ENCODE measurements at places on chromosomes 1 and 21. TPM values are rescaled to one million over a fixed set of nuclear protein-coding genes. Genes with fewer than 3 reads are reported as not detected.

- no peak overlapping the region for H3K27ac ChIP-seq
- no peak overlapping the region for H3K4me3 ChIP-seq
Observed at GRCh38 chr1:248622570-248623001, 12.3 kb downstream of the OR2T11 start.

DNA sequence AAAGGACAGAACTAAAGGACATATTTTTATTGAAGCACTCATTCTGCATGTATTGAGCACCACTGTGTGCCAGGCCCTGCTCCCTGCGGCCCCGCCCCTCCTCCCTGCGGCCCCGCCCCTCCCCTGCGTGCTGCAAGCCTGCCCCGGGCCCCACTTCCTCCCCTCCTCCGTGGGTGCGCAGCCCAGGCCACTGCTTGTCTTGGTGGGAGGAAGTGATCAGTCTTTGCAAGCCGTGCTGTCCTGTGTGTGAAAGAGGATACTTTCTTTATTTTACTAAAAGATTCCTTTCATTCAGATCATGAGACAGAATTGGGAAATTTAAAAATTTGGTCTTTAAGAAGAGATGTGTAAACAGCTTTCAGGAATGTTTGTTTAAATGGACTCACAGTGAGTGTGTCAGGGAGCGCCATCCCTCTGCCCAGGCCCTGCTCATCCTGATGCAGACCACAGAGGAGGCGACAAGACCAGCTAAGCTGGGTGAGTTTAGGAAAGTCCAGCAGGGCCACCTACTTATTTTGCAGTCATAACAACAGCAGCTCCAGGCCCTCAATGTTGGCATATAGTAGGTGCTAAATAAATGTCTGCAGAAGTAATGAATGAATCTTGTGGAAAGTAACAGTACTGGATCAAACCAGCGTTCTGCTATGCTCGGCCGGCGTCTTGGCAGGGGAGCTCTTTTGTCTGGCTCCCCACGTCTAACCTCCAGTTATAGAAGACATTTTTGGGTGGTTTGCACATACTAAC lies 88.3 kb upstream of the SELENON start:
- H3K4me3 ChIP-seq: no peak overlapping the region
- H3K4me1 ChIP-seq: peaks cover 43% of the 10 kb centered on the region
- H3K27me3 ChIP-seq: no peaks in the 10 kb centered on the region
- H3K36me3 ChIP-seq: no peaks in the 10 kb centered on the region
- DNase-seq: no peak
- H3K27ac ChIP-seq: no peak overlapping the region

PTTG1IP gene
- total RNA-seq: 204 TPM

ADORA1 gene
- 2.9 TPM for total RNA-seq

CNR2 gene
- not detected for total RNA-seq

CCNL2 gene
- total RNA-seq: 423 TPM

AIM2 gene
- 0.27 TPM for total RNA-seq

DNA sequence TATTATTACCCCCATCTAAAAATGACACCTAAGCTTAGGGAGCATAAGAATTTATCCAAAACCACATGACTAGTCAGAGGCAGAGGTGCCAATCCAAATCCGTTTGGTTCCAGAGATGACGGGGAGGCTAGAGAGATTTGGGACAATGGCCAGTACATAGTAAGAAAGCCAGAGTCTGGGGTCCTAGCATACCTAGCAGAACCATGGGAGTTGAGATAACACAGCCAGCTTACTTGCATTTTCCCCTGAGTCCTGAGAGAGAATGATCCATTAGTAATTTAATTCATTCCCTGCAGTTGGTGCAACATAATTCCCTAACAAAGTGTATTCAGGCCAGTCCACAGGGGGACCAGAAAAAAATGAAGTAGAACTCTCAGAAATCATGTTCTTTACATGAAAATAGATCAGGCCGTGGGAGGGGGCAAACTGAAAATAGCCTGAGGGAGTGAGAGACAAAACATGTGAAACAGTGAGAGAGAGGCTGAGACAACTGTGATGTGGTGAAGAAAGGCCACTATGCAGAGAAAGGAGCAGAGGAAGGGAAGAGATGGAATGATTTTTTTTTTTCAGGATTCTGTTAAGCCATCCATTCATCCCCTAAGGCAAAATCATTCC lies 243.3 kb downstream of the BRINP2 start:
- H3K4me3 ChIP-seq: no peak overlapping the region
- DNase-seq: no peak
- peaks cover 33% of the 10 kb centered on the region for H3K27me3 ChIP-seq
- H3K27ac ChIP-seq: no peak overlapping the region
- no peaks in the 10 kb centered on the region for H3K4me1 ChIP-seq

- H3K36me3 ChIP-seq: peaks cover 17% of the 10 kb centered on the region
- DNase-seq: no peak
- no peak overlapping the region for H3K4me3 ChIP-seq
- H3K4me1 ChIP-seq: peaks cover 65% of the 10 kb centered on the region
Observed at GRCh38 chr21:34126691-34127090, 53.3 kb downstream of the MRPS6 start.

DNA sequence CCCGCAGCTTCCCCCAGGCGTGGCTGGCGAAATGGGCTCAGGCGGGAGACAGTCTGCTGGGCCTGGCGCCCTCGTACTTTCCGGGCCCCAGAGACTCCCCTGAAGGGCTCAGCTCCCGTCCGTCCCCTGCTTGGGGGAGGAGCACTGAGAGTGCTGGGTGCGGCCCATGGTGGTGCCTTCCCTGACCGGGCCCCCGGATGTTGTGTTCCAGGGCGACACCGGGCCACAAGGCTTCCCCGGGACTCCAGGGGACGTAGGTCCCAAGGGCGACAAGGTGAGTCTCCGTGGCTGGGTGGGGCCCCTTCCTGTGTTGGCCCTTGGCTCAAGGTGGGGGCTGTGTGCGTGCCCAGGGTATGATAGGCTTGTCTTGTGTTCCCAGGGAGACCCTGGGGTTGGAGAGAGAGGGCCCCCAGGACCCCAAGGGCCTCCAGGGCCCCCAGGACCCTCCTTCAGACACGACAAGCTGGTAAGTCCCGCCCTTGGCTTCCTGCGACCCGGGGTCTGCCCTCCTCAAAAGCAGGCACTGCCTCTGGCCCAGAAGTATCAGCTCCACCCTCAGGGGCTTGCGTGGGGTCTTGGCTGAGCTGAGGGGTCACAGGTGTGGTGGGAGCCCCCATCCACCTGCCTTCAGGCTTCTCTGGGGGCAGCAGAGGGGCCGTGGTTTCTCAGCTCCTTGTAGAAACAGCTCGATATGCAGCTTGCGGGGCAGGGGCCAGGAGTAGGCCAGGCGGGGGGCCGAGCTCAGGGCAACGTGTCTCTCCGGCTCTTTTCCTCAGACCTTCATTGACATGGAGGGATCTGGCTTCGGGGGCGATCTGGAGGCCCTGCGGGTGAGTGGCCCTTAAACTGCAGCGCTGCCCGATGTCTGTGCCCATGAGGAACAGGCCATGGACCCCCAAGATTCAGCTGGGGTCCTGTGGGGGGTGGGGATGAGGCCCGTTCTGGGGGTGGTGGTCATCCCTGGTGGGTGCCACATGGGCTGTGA lies 62.3 kb downstream of the SLC19A1 start:
- no peak for DNase-seq
- H3K27me3 ChIP-seq: no peaks in the 10 kb centered on the region
- H3K27ac ChIP-seq: peak overlapping the region; percentile 35
- H3K36me3 ChIP-seq: peaks cover 21% of the 10 kb centered on the region

SYT2 gene
- 3.1 TPM for total RNA-seq

Data from mesothelial cell of epicardium (in vitro differentiated cells).